ENCODE measurements at places on chromosomes 3 and 15. TPM values are rescaled to one million over a fixed set of nuclear protein-coding genes. Genes with fewer than 3 reads are reported as not detected.

Gene SLC9C1
- total RNA-seq = not detected

- no peak overlapping the region for H3K4me3 ChIP-seq
- no peaks in the 10 kb centered on the region for H3K27me3 ChIP-seq
- DNase-seq = no peak
- H3K4me1 ChIP-seq = no peaks in the 10 kb centered on the region
Measured at GRCh38 chr3:16865335-16865734, 19.4 kb upstream of the PLCL2 start.

Gene AGBL1
- total RNA-seq = 0.06 TPM

DNA sequence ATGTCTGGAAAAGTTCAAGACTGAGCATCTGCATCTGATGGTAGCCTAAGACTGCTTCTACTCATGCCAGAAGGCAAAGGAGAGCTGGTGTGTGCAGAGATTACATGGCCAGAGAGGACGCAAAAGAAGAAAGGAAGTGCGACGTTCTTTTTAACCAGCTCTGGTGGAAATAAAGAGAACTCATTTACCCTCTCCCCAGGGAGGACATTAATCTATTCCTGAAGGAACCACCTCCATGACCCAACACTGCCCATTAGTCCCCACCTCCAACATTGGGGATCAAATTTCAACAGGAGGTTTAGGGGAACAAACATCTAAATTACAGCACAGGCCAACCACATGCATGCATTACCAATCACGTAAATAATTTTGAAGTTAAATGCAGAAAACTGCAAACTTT is 1.5 kb upstream of the NCK1 start:
- H3K27me3 ChIP-seq = no peaks in the 10 kb centered on the region
- H3K36me3 ChIP-seq = no peaks in the 10 kb centered on the region
- no peak for DNase-seq
- no peak overlapping the region for H3K27ac ChIP-seq

GRCh38 chr3:123655400-123655799 is 70.5 kb upstream of the HACD2 start:
- H3K27ac ChIP-seq = no peak overlapping the region
- H3K4me3 ChIP-seq = no peak overlapping the region
- no peaks in the 10 kb centered on the region for H3K36me3 ChIP-seq
- H3K27me3 ChIP-seq = no peaks in the 10 kb centered on the region

- no peak for DNase-seq
- peaks cover 10% of the 10 kb centered on the region for H3K4me1 ChIP-seq
- H3K36me3 ChIP-seq = no peaks in the 10 kb centered on the region
Measured at GRCh38 chr3:48476426-48477053, 27.4 kb downstream of the SHISA5 start.

DNA sequence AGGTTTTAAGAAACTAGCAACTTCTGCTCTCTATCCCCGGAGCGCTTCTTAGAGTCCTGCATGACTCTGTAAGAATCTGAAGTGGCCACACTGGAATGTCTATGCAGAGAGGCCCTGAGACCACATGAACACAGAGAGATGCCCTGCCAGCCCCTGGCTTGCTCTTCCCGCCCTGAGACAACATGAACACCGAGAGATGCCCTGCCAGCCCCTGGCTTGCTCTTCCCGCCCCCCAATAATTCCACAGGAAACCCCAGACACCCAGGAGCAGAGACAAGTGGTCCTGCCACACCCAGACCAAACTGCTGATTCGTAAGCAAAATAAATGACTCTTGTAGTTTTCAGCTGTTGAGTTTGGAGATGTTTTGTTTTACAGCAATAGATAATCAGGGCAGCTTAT is 166.1 kb downstream of the OSBPL10 start:
- DNase-seq = no peak
- no peak overlapping the region for H3K27ac ChIP-seq
- no peaks in the 10 kb centered on the region for H3K36me3 ChIP-seq
- no peaks in the 10 kb centered on the region for H3K27me3 ChIP-seq
- no peaks in the 10 kb centered on the region for H3K4me1 ChIP-seq
- H3K4me3 ChIP-seq = no peak overlapping the region

Gene GASK1A
- 4.4 TPM for total RNA-seq

- no peaks in the 10 kb centered on the region for H3K36me3 ChIP-seq
- H3K4me3 ChIP-seq = no peak overlapping the region
- no peaks in the 10 kb centered on the region for H3K27me3 ChIP-seq
- H3K27ac ChIP-seq = no peak overlapping the region
Measured at GRCh38 chr15:98150536-98150935, 190.0 kb downstream of the ARRDC4 start.

DNA sequence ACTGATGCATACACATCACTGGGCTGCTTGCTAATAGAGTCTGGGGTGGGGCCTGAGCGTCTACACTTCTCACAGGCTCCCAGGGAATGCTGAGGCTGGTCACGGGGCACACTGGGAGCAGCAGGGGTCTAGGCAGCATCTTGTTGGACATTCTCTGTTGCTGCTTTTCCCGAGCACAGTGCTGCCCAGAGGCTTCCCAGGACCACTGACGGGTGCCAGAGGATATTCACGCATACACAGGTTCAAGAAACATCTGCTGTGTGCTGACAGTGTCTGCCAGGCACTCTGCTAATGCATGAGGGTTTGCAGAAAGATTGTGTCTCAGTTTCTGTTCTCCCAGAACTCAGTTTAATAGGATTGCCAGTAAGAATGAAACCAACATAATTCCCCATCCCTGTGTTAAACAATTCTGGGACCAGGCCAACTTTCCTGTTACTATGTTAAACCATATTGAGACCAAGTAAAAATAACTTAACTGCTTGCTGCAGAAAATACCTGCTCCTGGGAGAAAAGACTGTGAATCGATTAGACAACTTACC is 23.9 kb upstream of the BCL2L10 start:
- no peaks in the 10 kb centered on the region for H3K27me3 ChIP-seq
- H3K4me3 ChIP-seq = no peak overlapping the region
- peaks cover 43% of the 10 kb centered on the region for H3K4me1 ChIP-seq
- no peak for DNase-seq
